Chondrocyte (in vitro differentiated cells): ENCODE measurements at places on chromosomes 2 and 18.

DNA sequence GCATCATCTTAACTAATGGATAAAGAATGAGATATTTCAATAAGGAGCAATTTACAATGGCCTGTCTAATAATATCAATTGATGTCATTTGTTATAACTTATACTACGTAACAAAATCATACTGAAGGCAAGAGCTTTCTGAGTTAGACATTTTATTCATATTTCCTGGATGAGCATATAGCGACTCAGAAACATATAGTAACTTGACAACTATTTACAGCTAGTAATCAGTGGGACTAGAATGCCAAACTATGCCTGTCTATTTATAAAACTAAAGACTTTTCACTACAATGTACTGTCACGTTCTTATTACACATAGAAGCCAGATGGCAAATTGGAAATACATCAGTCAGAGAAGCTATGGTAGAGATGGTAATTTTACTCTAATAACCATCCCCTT is 766.2 kb upstream of the TMEFF2 start:
- DNase-seq, result no peak

DNA sequence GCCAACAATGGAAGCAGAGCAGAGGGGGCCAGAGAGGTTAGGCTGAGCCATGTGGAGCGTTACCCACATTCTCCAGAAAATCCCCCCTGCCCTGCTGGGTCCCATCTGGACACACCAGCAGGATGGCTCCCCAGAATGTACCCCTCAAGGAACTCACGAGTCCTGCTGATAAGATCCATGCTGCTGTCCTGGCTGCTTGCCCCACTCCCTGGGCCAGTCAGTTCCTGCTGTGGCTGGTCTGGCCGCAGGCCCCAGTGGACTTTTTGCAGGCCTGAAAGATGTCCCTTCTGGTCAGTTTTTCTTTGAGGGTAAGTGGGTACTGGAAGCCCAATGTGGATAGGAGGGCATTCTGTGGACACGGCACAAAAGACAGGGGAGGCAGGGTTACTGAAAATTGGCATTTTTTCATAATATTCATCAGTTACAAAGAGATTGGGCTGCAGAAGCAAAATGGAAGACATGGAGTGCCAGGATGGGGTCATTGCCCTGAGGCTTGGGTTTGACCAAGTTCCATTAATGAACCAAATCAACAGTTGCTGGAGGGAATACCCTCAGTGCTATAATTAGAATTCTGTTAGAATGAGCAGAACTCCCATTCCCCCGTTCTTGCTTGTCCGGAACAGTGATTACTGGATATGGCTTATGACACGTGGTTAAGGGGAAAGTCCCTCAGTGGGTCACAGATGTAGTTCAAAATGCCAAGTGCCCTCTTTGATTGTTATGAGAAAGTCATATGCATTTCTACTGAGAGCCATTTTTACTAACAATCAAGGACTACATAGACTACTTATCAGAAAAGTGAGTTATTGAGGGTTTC is 38.7 kb downstream of the SLC4A5 start:
- no peak for DNase-seq

- DNase-seq, result no peak
These were observed 97.6 kb downstream of the POLE4 start for GRCh38 chr2:75055820-75056675.

- DNase-seq, result no peak
These were observed 22.8 kb downstream of the OTOF start for GRCh38 chr2:26455037-26455669.

DNA sequence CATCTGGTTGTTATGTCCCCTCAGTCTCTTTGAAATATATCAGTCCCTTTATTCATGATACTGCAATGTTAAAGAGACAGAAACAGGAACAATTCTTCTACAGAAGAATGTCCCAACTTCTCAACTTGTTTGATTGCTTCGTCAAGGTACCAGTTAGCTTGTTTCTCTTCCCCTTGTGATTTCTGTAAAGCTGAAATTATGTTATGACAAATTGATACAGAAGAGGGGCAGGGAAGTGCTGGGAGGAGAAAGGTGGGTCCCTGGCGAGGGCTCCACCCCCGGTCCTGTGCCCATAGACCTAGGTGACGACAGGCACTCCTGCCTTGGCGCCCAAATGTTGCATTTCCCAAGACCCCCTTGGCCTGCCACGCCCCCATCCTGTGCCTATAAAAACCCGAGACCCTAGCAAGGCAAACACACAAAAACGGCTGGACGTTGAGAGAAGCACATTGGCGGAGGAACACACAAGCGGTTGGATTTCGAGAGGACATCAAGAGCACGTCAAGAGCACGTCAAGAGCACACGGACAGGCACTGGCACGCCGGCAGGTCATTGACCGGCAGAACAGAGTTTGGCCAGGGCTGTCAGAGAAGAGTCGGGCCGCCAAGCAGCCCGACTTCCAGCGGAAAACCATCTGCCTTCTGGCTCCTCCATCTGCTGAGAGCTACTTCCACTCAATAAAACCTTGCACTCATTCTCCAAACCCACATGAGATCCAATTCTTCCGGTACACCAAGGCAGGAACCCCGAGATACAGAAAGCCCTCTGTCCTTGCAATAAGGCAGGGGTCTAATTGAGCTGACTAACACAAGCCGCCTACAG is 11.5 kb upstream of the RTN4 start:
- DNase-seq, result no peak

DNA sequence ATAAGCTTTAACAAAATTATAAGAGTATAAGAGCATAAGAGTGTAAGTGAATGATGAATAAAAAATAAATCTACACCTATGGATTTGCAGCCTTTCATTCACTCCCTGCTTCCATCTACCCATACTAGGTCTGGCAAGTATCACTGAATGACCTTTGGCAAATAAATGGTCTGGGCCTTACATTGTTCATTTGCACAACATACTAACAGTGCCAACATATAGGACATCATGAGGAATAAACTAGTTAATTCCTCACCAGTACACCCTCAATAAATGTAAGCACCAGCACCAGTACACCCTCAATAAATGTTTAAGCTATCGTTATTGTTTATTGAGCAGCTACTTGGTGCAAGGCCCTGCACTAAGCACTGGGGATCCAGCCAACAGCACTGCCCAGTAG is 26.9 kb downstream of the STAT1 start:
- no peak for DNase-seq

- DNase-seq, result no peak
These were observed 78.6 kb downstream of the HAUS1 start for GRCh38 chr18:46182633-46183358.

DNA sequence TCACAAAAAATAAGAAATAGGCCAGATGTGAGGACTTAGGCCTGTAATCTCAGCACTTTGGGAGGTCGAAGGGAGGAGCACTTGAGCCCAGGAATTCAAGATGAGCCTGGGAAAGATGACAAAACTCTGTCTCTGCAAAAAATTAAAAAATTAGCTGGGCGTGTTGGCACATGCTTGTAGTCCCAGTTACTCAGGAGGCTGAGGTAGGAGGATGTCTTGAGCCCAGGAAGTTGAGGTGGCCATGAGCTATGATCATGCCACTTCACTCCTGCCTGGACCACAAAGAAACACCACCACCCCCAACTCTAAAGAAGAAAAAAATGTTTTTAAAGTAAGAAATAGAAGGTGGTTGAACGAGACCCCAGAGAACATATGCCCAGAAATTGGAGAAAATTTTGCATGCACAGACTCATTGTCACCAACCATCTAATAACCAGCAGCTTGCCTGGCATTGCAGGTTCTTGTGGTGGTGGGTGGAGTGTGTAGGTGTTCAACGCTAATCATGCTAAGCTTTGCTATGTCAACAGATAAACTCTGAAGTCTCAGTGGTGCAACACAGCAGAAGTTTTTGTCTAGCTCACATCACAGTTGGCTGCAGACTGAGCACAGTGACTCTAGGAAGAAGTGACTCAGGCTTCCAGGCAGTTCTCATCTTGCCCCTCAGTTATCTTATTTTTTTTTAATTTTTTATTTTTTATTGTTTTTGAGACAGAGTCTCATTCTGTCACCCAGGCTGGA is 18.6 kb downstream of the ARL4C start:
- no peak for DNase-seq
